B cell (primary cell): ENCODE measurements at places on chromosomes 3 and 15. TPM values are rescaled to one million over a fixed set of nuclear protein-coding genes. Genes with fewer than 3 reads are reported as not detected.

The FEZF2 gene
- total RNA-seq = not detected in 2 replicates

GRCh38 chr3:4730719-4731118, 237.6 kb downstream of the ITPR1 start:
- no peak for DNase-seq
- no peak overlapping the region for H3K27ac ChIP-seq
- H3K27me3 ChIP-seq = no peaks in the 10 kb centered on the region

GRCh38 chr3:157830556-157831236, 275.5 kb downstream of the SHOX2 start:
- no peaks in the 10 kb centered on the region for H3K4me1 ChIP-seq
- H3K4me3 ChIP-seq = no peak overlapping the region
- H3K36me3 ChIP-seq = no peaks in the 10 kb centered on the region
- no peak overlapping the region for H3K27ac ChIP-seq
- H3K27me3 ChIP-seq = no peaks in the 10 kb centered on the region
- DNase-seq = no peak

DNA sequence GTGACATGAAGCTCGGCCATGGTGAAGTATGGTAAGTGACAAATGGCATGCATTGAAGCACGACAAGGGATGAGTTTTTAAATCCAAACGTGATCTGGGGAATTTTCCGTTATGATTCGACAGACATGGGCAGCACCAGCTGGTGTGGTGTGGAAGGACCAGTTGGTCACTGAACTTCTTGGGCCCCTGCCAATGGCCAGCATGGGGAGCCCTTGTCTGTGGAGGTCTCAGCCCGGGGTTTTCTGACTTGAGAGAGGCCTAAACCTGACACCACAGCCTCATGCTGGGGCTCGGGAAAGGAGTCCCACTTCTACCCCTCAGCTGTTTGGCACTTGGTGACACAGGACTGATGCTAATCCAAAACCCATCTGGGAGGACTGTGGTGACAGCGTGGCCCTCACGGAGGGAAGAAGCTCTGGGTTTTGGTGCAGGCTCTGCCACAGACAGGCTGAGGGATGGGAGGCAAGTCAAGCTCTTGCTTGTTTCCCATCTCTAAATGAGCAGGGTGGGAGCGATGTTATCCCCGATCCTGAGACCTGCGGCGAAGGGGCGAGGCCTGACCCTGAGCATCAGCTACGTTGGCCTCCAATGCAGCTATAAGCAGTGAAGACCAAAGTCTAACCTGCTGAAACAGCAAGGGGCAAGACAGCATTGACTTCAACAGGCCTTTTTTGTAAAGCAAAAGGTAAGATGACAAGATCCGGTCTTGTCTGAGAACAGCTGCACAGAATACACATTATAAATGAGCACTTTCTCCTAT, 69.5 kb downstream of the ATP1B3 start:
- no peaks in the 10 kb centered on the region for H3K36me3 ChIP-seq
- no peaks in the 10 kb centered on the region for H3K27me3 ChIP-seq
- H3K4me1 ChIP-seq = no peaks in the 10 kb centered on the region
- no peak for DNase-seq
- H3K27ac ChIP-seq = no peak overlapping the region

DNA sequence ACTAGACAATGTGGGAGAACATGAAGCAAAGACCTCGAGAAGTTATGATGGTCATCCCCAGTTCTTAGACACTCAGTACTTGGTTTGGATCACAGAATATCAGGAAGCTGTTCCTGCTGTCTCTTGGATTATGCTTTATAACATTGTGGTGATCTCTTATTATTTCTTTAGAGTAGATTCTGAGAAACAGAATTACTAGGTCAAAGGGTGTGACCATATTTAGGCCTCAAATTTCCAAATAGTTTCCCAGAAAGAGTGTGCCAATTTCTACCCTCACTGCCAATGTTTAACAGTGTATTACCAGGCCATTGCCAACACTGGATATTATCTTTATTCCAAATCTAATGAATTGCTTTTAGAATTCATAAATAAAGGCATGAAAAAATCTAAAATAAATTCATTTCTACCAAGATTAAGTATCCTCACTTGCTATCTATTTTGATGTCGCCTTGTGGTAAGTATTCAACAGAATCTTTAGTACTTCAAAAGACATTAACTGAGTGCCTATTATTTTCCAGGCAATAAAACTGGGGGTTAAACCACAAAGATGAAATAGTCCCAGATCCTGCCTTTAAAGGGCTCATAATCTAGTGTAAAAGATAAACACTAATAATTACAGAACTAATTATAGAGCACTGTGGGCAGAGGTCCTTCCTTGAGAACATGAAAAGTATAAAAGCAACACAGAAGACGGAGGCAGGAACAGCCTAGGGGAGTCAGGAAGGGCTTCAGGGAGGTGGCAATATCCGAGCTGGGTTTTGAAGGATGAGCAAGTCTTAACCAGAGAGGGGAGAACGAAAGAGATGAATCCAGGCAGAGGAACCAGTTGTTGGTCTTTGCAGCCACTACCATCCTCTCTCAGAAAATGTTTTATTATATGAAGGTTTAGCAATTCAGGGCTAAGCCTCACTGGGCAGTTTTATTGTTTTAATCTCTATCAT, 86.8 kb downstream of the IGF2BP2 start:
- no peaks in the 10 kb centered on the region for H3K4me1 ChIP-seq
- DNase-seq = no peak
- H3K4me3 ChIP-seq = no peak overlapping the region
- no peaks in the 10 kb centered on the region for H3K36me3 ChIP-seq

- H3K36me3 ChIP-seq = no peaks in the 10 kb centered on the region
- no peaks in the 10 kb centered on the region for H3K4me1 ChIP-seq
- H3K27me3 ChIP-seq = no peaks in the 10 kb centered on the region
- H3K27ac ChIP-seq = no peak overlapping the region
Observed at GRCh38 chr3:78112291-78113010, 1072.6 kb downstream of the ROBO2 start.
